ENCODE measurements at places on chromosomes 16 and 17.

DNA sequence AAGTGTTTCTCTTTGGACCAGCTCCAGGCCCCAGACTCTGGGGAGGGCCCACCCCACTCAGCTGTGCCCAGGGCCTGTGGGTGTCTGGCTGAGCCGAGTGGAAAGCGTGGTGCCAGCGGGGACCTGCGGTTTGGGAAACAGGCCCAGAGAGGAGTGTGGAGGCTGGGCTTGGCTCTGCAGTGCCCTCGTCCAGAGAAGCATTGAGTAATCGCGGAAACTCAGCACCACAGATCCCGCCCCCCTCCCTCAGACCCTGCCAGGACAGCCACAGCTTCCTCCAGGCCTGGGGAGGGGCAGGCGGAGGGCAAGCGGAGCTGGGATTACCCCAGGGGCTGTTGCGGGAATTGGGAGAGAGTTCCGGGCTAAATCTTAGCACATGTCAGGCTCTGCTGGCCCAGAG lies 14.6 kb upstream of the PITPNA start:
- H3K27ac ChIP-seq: no peak overlapping the region
- H3K36me3 ChIP-seq: no peaks in the 10 kb centered on the region
- H3K4me3 ChIP-seq: no peak overlapping the region
- H3K27me3 ChIP-seq: no peaks in the 10 kb centered on the region
- peaks cover 4% of the 10 kb centered on the region for H3K4me1 ChIP-seq

DNA sequence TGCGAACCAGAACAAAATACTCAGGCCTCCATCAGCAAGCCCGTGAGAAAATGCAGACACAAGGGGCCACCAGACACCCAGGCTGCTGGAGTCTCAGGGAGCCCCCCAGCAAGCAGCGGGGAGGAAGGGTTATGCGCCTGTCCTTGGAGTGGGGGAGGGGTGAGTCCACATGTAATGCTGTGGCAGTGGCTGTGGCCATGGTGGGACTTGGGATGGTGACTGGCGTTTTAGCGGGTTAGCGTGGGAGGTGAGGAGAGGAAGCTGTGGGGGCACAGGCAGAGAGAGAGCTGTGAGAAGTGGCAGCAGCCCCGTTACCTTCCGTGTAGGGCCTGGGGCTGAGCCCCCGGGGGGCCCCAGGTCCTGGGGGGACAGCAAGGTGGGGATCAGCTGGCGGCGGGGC lies 58.3 kb downstream of the SRCIN1 start:
- H3K27ac ChIP-seq: no peak overlapping the region
- H3K4me3 ChIP-seq: no peak overlapping the region
- H3K36me3 ChIP-seq: no peaks in the 10 kb centered on the region
- no peak for DNase-seq
- H3K27me3 ChIP-seq: no peaks in the 10 kb centered on the region

- no peak for DNase-seq
- H3K27me3 ChIP-seq: peaks cover 13% of the 10 kb centered on the region
- no peak overlapping the region for H3K4me3 ChIP-seq
- no peak overlapping the region for H3K27ac ChIP-seq
Observed at GRCh38 chr17:33434841-33435240, 141.7 kb upstream of the ASIC2 start.

DNA sequence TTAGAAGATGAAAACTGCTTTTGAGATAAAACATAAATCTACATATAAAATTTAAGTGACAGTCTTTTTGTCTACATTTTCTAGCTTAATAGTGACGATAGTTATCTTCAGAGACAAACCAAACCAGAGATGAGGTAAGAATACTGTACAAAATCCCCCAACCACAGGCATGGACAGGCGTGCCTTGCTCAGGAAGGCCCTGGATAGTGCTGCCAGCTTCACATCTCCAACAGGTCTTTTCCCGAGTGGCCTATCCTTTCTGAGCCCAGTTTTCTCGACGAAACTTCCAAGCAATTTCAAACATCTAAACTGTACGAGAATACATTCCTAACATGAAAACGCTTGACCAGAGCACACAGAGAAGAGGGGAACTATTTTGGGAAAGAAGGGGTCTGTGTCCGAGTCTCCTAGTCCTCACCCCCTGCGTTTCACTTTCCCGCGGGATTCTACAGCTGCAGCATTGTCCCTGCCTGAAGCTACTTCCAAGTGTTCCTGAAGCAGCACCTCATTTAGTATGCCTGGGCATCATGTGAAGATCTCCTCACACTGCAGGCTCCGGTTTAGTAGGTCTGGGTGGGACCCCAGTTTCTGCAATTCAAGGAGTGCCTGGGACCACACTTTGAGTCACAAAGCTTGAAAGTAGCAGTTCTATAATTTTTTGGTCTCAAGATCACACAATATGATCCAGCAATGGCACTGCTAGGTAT lies 37.8 kb downstream of the GNA13 start:
- H3K27ac ChIP-seq: no peak overlapping the region
- DNase-seq: no peak
- no peaks in the 10 kb centered on the region for H3K27me3 ChIP-seq
- H3K36me3 ChIP-seq: peaks cover 30% of the 10 kb centered on the region
- H3K4me1 ChIP-seq: peaks cover 29% of the 10 kb centered on the region

- H3K36me3 ChIP-seq: peaks cover 5% of the 10 kb centered on the region
- no peaks in the 10 kb centered on the region for H3K27me3 ChIP-seq
- no peak overlapping the region for H3K4me3 ChIP-seq
- no peak for DNase-seq
- H3K4me1 ChIP-seq: peaks cover 16% of the 10 kb centered on the region
Observed at GRCh38 chr16:49498264-49498663, 124.7 kb downstream of the C16orf78 start.

GRCh38 chr16:74230126-74230525 lies 66.5 kb upstream of the PSMD7 start:
- H3K27me3 ChIP-seq: peaks cover 6% of the 10 kb centered on the region
- peaks cover 16% of the 10 kb centered on the region for H3K4me1 ChIP-seq
- H3K4me3 ChIP-seq: no peak overlapping the region

DNA sequence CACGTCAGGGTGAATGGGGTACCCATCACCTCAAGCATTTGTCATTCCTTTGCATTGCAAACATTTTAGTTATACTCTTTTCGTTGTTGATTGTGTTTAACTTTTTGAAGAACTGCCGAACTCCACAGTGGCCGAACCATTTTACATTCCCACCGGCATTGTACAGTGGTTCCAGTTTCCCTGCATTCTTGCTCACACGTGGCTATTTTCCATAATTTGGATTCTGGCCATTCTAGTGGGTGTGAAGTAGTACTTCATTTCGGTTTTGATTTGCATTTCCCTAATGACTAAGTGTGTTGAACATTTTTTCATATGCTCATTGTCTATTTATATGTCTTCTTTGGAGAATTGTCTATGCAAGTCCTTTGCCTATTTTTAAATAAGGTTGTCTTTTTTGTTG lies 13.0 kb downstream of the NOL11 start:
- H3K27ac ChIP-seq: no peak overlapping the region
- no peaks in the 10 kb centered on the region for H3K27me3 ChIP-seq
- H3K36me3 ChIP-seq: peaks cover 58% of the 10 kb centered on the region
- no peaks in the 10 kb centered on the region for H3K4me1 ChIP-seq
- no peak overlapping the region for H3K4me3 ChIP-seq

DNA sequence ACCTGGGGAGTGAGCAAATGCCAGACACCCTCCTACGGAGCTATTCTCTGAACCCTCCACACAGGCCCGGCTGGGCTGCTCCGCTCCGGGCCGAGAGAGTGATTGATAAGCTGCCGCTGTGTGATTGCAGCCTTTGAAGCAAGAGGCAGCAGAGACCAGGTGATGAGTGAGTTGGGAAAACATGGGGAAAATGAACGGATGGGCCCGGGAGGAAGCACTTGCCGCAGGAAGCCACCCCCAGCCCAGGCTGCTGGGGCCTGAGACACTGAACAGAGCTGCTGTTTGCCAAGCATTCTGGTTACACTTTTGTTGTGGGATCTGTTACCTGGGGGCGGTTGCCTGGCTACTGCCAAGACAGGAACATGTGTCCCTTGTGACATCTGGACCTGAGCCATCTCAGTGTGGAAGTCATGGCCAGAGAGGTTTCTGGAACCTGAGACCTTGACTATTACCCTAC lies 46.4 kb upstream of the KLHDC4 start:
- no peak overlapping the region for H3K4me3 ChIP-seq
- H3K4me1 ChIP-seq: peaks cover 9% of the 10 kb centered on the region
- no peak for DNase-seq
- peaks cover 5% of the 10 kb centered on the region for H3K27me3 ChIP-seq
